ENCODE measurements at places on chromosomes 5 and 9.

- peak; percentile 41 for DNase-seq
These were observed 111.9 kb downstream of the ROR2 start for GRCh38 chr9:91837981-91838731.

- DNase-seq: no peak
These were observed 1105.8 kb downstream of the CDH18 start for GRCh38 chr5:18882154-18882553.

DNA sequence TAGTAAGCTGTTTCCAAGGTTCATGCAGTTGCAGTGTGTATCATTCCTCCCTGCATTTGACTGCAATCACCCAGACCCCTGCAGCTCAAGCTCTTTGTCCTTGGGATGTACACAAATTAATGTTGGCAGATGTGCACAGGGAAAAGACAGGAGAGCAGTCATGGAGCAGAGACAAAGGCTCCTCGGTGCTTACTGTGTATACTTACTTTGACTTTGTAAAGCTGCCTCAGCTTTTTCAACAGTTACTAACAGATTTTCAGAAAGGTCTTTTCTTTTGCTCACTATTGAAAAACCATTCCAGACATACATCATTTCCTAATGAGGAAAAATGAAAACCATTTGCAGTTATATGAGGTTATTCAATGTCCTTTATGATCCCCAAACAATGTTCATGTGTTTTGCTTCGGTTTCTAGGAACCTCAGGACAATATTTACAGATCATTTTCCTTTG is 124.9 kb downstream of the TTC39B start:
- DNase-seq: no peak

DNA sequence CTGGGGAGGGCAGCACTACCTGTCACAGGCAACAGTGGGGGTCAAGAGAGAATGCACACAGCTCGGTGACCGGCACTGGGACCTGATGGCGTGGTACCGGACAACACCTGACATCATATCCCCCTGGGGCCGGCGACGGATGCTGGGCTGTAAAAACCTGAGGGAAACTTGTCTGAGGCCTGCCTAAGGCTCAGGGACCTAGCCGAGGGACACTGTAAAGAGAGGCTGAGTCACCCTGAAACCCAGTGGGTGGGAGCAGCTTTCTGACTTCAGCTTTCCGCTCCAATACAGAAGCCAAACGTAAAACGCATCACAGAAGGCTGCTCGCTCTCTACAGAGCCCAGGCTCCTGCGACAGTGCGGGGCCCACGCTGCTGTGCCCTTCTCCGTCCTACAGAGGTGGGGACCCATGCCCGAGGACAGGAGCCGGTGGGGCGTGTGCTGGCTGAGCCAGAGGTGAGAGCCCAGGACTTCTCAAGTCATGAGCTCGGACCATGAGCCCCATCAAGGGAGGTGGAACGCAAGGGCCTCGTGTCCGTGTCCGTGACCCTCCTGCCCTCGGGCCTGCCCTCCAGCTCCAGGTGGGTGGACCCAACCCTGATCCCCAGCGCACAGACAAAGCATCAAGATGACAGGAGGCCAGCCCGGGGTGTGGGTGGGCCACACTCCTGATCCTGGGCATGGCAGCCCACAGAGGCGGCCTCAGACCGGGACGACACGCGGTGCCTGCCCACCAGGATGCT is 5.3 kb downstream of the RALGDS start:
- DNase-seq: no peak

DNA sequence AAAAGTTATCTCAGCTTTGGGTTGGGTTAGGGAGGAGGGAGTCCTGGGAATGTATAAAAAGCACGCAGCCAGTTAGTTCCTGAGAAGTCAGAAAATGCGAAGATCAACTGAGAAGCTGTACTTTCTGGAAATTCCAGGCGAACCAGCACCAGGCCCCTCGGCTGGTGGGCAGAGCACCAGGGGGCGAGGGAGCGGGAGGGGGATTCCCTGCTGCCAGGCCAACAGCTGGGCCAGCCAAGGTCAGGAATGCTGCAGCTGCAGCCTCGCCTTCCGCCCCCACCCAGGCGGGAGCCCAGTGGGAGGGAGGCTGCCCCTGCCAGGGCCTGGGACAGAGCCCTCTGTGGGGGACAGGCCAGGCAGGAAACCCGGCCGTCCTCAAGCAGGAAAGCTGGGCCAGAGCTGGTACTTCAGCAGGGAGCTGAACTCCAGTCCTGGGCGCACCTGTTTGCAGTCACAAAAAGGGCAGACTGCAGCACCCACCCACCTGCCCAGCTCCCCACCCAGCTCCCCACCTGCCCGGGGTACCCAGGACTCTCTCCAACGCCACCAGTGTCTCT is 35.5 kb downstream of the VAV2 start:
- DNase-seq: no peak

DNA sequence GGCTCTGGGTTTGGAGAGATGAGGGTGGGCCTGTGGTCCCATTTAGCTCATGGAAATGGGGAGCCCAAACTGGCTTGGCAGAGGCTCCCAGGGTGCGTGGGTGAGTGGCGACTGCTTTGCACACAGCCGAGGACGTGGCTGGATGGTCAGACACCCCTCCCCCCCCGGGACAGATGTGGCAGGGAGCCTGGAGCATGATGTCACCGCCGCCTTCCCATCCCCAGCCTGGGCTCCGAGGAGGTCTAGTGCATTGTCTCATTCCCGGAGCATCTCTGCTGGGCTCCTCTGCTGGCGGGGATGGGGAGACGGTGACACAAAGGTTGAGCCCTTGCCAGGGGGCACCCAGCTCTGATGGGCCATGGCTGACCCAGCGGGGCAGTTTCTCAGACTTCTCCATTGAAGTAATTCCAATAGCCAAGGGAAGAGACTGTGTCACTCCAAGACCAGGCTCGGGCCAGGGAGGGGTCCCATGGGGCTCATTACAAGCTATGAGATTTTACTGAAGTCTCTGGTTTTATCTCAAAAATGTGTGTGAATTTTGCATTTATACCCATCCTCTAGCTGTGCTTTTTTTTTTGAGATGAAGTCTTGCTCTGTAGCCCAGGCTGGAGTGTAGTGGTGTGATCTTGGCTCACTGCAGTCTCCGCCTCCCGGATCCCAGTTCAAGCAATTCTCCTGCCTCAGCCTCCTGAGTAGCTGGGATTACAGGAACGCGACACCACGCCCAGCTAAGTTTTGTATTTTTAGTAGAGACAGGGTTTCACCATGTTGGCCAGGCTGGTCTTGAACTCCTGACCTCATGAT is 36.1 kb downstream of the HMCN2 start:
- no peak for DNase-seq

DNA sequence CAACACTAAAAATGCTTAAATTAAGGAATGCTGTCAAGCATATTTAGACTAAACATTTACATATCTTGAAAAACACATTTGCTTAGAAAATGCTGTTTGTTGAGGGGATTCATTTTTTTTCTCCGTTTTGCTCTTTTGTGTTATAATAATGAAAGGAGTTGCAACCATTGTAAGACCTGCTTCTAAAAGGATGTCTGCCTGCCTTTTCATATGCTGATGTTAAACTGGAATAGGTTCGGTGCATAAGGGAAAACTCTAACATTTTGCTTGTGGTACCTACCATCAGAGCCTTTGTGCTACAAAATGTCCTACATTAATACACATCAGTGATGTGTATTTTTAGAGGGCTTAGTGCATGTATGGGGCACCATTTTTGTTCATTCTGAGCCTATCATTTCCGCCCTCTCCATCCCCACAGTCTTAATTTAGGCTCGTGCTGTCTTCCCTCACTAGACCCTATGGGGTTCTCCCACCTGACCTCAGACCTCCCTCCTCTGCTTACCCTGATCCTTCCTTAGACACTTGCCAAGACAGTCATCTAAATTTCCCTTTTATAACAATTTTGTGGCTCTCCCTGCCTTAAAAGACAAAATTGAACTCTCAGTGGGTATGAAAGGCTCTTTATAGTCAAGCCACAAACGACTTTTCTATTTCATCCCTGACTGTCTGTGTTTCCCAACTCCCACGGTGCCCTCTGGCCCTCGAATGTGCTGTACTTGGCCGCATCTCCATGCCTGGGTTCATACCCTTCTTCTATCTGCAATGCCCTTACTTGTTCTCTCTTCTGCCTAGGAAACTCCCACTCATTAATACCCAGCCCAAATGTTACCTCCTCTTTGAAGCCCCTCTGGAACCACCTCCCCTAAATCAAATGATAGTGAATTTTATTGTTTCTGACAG is 61.2 kb downstream of the CMYA5 start:
- no peak for DNase-seq

GRCh38 chr5:165135565-165135964 is 1630.1 kb downstream of the MAT2B start:
- no peak for DNase-seq

- DNase-seq: no peak
These were observed 18.1 kb downstream of the ANKRD33B start for GRCh38 chr5:10581867-10582511.

GRCh38 chr5:148186248-148187003 is 16.4 kb upstream of the SPINK6 start:
- DNase-seq: peak; percentile 75

GRCh38 chr9:132762896-132763295 is 92.6 kb downstream of the GTF3C4 start:
- no peak for DNase-seq

GRCh38 chr9:131238402-131239021 is 37.8 kb downstream of the FAM78A start:
- DNase-seq: no peak
